Hematopoietic multipotent progenitor cell treated with erythropoietin and hydrocortisone succinate and interleukin-3 and kit ligand, for 15 days (in vitro differentiated cells): ENCODE measurements at places on chromosomes 11 and 22.

DNA sequence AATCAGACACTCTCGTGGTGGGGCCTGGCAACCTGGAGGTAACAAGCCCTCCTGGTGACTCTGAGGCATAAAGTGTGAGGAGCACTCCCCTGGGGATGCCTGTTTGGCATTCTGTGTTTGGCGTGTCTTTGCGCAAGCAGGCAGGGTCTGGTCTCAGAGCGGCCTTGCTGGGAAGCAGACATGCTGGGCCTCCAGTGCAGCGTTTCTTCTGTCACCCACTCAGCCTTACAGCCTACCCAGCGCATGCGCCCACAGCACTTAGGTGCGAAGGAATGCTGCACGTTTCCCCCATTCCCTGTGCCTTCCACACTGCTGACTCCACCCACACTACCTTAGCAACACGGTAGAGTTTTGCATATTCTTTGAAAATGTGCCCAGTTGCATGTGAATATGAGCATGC lies 7.4 kb upstream of the CXCR5 start:
- DNase-seq, result no peak

GRCh38 chr11:130282111-130282510 lies 32.6 kb downstream of the ZBTB44 start:
- no peak for DNase-seq

GRCh38 chr11:118010738-118011461 lies 24.7 kb downstream of the IL10RA start:
- DNase-seq, result no peak

- no peak for DNase-seq
Observed at GRCh38 chr11:108498816-108499408, 728 bp upstream of the POGLUT3 start.

DNA sequence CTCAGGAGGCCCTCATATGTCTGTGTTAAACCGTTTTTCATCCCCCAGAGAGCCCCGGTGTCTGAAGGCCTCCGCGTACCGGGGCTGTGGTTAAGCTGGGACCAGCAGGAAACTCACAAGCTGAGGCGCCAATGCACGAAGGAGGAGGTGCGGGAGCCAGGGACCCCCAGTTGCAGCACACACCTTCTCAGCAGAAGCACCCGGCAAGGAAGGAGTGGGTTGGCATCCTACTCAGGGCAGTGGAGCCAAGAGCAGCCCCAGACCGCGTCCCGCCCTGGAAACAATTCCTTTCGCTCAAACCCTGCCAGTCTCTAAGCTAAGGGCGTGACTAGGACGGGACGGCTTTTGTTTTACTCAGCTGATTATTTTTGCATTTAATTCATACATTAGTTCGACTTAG lies 726.9 kb downstream of the BRD1 start:
- no peak for DNase-seq

- no peak for DNase-seq
Observed at GRCh38 chr11:87477321-87477720, 439.6 kb downstream of the TMEM135 start.

DNA sequence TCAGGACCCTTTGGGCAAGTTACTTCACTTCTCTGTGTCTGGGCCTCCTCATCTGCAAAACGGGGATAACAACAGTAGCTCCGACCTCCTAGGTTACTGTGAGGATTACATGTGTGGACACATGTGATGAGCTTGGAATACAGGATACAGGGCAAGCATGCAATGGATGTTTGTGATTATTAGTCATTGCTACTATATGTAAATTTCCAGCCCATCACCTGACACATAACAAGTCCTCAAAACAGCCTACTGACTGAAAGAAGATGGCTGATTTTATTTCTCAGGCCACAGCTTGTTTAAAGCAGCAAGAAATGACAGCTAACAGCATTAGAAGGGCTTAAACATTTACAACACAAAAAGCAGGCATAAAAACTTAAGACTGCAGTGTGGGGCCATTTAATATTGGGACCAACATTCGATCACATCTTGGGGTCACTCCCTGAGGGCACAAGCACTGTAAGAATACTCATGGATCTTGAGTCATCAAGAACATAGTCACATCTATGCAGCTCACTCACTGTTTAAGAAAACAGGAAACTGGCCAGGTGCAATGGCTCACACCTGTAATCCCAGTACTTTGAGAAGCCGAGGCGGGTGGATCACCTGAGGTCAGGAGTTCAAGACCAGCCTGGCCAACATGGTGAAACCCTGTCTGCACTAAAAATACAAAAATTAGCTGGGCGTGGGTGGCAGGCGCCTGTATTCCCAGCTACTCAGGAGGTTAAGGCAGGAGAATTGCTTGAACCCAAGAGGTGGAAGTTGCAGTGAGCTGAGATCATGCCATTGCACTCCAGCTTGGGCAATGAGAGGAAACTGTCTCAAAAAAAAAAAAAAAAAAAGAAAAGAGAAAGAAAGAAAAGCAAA lies 49.5 kb downstream of the ABTB2 start:
- DNase-seq, result no peak

DNA sequence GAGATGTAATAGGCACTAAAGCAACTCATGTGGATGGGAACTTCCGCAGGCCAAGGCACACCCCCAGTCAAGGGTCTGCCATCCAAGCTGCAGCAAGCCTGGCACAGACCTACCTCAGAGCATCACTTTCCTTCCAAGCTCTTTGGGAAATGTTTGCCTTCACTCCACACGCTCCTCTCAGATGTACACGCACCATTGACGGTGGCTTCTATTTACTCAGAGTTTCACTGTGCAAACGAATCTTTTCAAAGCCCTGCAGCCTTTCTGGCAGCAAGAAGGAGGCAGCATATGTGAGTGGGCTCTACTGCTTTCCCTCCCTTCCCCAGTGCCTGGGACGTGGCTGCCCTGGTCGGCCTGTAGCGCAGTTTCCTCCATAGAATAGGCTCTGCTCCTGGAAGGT lies 60.9 kb upstream of the USP47 start:
- DNase-seq, result no peak

- no peak for DNase-seq
Observed at GRCh38 chr22:19631899-19632667, 82.2 kb upstream of the SEPTIN5 start.

DNA sequence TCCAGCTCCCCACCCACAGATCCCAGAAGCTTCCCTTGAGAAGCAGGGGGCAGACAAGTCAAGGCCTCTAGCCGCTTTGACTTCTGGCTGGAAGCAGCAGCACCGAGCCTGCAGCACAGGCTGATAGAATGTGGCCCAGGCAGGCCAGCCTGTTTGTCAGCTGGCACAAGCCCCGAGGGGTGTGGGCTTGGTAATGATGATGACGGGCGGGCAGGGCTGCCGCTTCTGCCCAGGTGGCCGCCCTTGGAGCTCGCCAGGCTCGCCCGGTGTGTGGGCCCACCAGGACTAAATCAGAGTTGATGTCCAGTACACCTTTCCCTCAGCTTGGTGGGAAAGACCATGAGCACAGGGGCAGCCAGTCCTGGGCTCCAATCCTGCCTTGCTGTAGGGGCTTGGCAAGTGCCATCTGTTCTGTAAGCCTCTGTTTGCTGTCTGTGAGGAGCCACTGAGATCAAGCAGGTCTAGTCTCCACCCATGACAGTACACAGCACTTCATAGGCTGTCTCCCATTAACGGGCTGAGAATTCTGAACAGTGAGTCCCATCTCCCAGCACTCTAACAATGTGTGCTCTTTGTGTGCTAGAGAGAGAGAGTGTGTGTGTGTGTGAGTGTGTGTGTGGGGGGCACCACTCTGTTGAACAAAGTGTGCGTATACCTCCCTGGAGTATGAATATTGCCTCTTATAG lies 26.8 kb downstream of the MICAL2 start:
- no peak for DNase-seq

- DNase-seq, result no peak
Observed at GRCh38 chr11:107477820-107478219, 20.2 kb upstream of the CWF19L2 start.

DNA sequence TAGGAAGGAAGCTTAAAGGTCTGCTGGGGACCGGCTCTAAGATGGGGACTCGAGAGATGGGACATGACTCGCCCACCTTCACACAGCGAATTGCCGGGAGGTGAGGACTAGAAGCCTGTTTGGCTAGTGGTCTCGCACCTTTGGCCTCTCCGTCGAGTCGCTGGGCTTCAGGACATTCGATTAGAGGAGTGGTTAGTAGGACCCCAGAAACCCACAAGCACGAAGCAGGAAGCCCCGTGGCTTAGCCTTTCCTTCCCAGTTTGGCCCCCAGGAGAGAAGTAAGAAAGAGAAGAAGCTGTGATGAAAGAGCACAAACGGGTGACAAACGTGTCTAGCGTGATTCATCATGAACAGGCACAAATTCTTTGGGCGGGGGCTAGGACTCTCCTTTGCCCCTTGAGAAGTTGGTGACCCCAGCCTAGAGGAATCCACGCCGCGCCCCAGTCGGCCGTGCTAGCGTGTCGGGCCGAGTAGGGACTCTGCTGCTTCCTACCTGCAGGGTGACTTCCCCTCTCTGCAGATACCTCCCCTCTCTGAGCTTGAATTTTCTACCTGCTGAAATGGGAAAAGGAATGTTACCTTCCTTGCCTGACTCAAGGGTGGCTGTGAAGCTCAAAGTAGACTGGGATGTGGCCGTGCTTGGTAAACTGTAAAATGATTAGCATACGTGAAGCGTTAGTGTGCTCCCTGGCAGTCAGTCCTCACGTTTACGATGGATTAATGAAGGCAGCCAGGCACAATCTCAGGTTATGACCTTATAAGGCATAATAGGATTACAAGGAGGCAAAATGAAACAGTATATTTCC lies 1.1 kb upstream of the ADM start:
- no peak for DNase-seq

DNA sequence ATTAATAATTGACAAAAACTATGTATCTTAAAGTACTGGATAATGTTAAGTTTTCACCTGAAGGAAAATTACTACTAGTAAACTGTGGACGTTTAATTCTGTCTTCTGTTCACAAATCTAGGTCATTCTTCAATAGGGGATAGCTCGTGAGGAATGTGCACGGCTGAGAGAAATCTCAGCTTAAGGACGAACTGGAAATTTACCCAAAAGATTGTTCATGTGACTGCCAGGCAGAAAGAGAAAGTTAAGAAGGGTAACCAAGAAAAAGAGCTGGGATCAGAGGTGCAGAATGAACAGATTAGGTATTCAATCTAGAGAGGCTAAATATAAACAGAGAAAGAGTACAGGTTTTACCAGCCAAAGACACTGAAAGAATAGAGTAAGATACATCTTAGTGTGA lies 245.3 kb downstream of the CASP12 start:
- DNase-seq, result no peak
